Smooth muscle cell of the umbilical artery (primary cell): ENCODE measurements at places on chromosomes 16 and 17. TPM values are rescaled to one million over a fixed set of nuclear protein-coding genes. Genes with fewer than 3 reads are reported as not detected.

FAM222B gene
- total RNA-seq = 4.2 and 10.1 TPM in 2 replicates

PAQR4 gene
- 0.89 and 4.6 TPM in 2 replicates for total RNA-seq

CAVIN1 gene
- 374 and 587 TPM in 2 replicates for total RNA-seq

TNK1 gene
- 0.09 and 1.2 TPM in 2 replicates for total RNA-seq

CTRB2 gene
- total RNA-seq = not detected in 2 replicates

DCUN1D3 gene
- total RNA-seq = 43.4 and 53.7 TPM in 2 replicates

OSBPL7 gene
- total RNA-seq = 9.5 and 14.5 TPM in 2 replicates

NECAB2 gene
- total RNA-seq = 0.37 TPM in 1 of 2 replicates, not detected in the other

EXOC3L1 gene
- total RNA-seq = not detected in 2 replicates
